ENCODE measurements at places on chromosomes 13 and 19.
A peak's percentile ranks its signal among the peaks of the same experiment; 100 is the strongest.

GRCh38 chr13:24254146-24254841, 55.1 kb upstream of the C1QTNF9 start:
- DNase-seq: no peak

- no peak for DNase-seq
Observed at GRCh38 chr13:77009011-77009410, 17.1 kb downstream of the CLN5 start.

GRCh38 chr13:40077396-40078027, 422.1 kb downstream of the COG6 start:
- no peak for DNase-seq

- DNase-seq: no peak
Observed at GRCh38 chr13:27170221-27170515, 1.4 kb downstream of the USP12 start.

- no peak for DNase-seq
Observed at GRCh38 chr19:13700621-13701020, 63.7 kb upstream of the MRI1 start.

- DNase-seq: no peak
Observed at GRCh38 chr13:30997697-30998096, 65.2 kb downstream of the TEX26 start.

DNA sequence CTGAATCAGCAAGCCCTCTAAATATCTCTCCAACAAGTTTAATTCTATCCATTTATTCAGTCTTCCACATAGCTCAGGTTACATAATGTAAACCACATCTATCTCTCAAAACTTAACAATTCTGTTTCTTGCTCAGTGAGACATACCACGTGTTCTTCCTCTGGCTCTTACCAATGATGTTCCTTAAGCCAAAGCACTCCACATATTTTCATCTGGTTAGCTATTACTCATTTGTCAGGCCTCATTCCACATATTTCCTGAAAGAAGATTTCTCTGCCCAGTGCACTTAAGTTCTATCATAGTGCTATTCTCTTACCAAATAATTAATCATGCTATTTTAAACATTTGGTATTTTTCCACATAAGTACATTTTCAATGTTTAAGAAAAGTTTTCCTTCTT, 403.3 kb upstream of the ATXN8OS start:
- DNase-seq: no peak

- no peak for DNase-seq
Observed at GRCh38 chr13:97116754-97117153, 105.4 kb upstream of the MBNL2 start.

DNA sequence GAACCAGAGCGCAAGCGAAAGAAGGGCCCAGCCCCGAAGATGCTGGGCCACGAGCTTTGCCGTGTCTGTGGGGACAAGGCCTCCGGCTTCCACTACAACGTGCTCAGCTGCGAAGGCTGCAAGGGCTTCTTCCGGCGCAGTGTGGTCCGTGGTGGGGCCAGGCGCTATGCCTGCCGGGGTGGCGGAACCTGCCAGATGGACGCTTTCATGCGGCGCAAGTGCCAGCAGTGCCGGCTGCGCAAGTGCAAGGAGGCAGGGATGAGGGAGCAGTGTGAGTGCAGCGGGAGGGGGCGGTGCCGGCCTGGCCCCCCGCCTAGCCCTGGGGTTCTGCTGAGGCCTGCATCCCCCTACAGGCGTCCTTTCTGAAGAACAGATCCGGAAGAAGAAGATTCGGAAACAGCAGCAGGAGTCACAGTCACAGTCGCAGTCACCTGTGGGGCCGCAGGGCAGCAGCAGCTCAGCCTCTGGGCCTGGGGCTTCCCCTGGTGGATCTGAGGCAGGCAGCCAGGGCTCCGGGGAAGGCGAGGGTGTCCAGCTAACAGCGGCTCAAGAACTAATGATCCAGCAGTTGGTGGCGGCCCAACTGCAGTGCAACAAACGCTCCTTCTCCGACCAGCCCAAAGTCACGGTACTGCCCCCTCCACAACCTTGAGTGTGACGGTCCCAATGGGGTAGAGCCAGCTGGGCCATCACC, 2.1 kb downstream of the NR1H2 start:
- no peak for DNase-seq

DNA sequence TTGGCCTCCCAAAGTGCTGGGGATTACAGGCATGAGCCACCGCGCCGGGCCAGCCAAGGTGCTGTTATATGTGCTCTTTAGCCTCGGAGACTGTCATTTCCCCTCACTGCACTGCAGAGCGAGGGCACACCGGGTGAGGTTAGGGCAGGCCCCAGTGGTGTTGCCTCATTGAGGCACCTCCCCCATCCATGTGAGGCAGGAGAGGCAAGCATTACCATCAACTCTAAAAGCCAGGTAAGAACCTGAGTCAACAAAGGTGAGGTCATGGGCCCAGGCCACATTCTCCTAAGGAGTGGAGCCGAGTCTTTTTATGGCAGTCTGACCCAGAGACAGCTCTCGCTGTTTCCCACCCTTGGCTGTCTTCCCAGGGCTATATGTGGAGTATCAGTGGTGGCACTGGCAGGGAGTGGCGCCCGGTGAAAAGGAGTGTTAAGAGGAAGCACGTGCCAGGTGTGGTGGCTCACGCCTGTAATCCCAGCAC, 10.9 kb downstream of the B3GNT8 start:
- no peak for DNase-seq

- no peak for DNase-seq
Observed at GRCh38 chr19:1648920-1649541, 3.4 kb downstream of the TCF3 start.

- DNase-seq: no peak
Observed at GRCh38 chr19:45935267-45935666, 20.7 kb upstream of the NANOS2 start.

DNA sequence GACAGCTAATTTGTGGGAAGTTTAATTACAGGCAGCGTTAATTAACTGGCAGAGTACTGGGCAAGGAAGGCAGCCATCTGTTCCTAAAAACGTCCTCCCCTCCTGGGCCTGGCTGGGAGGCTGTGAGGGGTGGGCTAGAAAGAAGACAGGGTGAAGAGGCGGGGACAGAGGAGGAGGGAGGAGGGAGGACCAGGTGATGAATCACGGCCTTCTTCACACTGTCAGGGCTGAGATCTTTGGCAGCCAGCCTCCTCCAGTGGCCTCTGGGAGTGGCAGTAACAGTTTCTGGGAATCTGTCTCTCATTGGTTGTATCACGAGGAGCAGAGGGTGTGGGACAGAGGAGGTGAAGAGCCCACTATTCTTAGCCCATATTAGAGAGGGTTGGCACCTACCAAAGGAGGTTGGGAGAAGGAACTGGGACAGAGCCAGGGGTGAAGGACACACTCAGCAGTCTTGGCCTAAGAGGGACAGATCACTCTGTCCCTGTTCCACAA, 9.6 kb upstream of the ZNRF4 start:
- no peak for DNase-seq

- DNase-seq: peak; percentile 78
Observed at GRCh38 chr19:19627621-19628500, at the start of gene LPAR2. LPAR2 (minus strand) TSS chr19:19628220; CDS start chr19:19627275, 945 bp downstream.

DNA sequence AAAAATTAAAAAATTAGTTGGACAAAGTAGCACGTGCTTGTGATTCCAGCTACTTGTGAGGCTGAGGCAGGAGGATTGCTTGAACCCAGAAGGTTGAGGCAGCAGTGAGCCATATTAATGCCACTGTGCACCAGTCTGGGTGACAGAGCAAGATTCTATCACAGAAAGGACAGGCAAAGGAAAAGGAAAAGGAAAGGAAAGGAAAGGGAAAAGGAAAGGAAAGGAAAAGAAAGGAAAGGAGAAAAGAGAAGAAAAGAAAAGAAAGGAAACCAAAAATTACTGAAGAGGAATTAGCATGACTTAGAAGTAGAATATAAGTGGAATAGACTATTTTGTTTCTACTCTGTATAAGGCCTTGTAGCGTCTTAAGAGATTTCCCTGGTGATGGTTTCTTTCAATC, 122.3 kb downstream of the RBM26 start:
- DNase-seq: no peak

- DNase-seq: no peak
Observed at GRCh38 chr13:79490824-79491223, 9.9 kb downstream of the NDFIP2 start.

- no peak for DNase-seq
Observed at GRCh38 chr19:10667867-10668266, 13.7 kb downstream of the ILF3 start.

DNA sequence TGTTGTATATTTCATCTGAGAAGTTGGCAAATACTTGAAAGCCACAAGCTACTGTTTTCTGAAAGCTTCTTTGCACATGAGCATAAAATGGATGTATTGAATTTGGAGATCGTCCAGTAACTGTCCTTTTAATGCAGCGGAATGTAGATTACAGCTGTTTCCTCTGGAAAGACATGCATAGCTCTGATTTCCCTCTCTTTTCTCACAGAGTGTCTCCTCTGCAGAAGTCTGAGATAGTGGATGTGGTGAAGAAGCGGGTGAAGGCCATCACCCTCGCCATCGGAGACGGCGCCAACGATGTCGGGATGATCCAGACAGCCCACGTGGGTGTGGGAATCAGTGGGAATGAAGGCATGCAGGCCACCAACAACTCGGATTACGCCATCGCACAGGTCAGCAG, 283.0 kb downstream of the SHISA2 start:
- no peak for DNase-seq

DNA sequence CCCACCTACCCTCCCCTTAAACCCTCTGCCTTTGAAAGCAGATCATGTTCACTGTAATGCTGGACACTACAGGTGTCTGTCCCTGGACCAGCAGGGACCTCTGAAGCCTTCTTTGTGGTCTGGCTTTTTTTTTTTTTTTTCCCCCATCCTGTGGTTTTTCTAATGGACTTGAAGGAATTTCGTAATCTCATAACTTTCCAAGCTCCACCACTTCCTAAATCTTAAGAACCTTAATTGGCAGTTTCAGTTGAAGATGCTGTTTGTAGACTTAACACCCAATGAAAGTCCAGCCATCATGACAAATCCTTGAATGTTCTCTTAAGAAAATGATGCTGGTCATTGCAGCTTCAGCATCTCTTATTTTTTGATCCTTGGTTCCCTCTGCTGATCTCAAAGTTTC, 45.0 kb upstream of the LRCH1 start:
- no peak for DNase-seq

GRCh38 chr13:67935626-67936025, 705.5 kb upstream of the PCDH9 start:
- DNase-seq: no peak

DNA sequence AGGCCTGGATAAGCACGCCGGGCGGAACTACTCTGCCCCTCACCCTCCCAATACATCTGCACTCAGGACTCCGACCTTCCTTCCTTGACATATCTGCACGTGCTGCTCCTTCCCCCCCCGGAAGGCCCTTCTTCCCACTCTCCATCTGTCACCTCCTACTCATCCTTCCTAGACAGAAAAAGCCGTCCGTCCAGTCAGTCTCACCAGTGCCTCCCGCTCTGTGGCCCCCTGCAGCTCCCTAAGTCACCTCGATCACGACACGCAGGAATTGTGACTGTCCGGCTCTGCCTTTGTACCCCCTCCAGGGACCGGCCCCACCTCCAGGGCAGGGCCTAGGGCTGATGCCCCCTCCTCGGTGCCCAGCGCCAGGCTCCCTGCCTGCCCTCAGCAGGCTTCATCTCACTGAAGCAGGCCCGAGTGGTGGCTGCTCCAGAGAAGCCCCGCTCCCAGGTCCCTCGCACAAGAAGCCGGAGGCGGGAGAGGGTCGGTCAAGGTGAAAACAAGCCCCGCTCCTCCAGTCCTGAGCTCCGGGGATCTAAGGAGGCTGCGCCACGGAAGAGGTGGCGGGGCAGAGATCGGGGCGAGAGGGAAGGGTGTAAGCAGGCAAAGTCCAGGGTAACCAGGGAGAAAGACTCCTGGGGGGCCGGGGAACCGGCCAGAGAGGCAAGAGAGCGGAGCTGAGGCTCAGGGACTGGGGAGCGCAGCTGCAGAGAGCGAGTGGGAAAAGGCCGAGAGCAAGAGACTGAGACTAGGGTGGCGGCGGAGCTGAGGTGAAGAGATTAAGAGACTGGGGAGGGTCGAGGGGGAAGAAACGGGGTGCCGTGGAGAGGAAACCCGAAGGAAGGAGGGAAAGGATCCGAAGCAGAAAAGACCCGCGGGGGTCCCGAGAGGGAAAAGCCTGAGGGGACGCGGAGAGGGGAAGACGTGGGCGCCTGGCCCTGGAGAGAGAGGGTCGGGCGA, 1.1 kb downstream of the PPP6R1 start:
- no peak for DNase-seq

Data from H9 (cell line).